ENCODE measurements at places on chromosomes 1 and 21.

GRCh38 chr1:160674415-160674814 lies 27.6 kb upstream of the SLAMF1 start:
- DNase-seq, result no peak

DNA sequence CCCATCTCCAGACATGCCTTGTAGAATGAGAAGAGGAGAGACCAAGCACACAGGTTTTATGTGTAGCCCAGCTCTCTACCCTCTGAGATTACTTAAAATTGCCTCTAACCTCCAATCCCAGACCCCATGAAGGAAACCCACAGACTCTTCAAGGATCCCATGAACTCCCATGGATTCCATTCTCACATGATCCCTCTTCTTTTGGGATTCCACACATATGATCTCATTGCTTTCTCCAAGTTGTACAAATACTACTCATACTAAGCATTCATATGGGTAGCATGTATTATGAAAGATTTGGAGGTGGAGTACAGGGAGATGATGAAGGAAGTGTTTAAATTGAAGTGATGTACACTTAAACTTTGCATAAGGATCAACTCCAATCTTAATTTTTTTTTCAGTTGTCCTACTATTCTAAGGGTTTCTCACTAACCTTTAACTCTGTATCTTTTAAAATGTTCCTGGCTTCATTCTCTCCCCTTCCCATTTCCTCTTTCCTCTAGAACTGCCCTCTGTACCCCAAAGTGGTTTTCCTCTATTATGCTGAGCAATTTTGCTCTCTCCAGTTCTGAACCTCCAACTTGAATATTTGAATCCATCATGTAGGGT lies 41.6 kb downstream of the MFSD2A start:
- peak; percentile 26 for DNase-seq

DNA sequence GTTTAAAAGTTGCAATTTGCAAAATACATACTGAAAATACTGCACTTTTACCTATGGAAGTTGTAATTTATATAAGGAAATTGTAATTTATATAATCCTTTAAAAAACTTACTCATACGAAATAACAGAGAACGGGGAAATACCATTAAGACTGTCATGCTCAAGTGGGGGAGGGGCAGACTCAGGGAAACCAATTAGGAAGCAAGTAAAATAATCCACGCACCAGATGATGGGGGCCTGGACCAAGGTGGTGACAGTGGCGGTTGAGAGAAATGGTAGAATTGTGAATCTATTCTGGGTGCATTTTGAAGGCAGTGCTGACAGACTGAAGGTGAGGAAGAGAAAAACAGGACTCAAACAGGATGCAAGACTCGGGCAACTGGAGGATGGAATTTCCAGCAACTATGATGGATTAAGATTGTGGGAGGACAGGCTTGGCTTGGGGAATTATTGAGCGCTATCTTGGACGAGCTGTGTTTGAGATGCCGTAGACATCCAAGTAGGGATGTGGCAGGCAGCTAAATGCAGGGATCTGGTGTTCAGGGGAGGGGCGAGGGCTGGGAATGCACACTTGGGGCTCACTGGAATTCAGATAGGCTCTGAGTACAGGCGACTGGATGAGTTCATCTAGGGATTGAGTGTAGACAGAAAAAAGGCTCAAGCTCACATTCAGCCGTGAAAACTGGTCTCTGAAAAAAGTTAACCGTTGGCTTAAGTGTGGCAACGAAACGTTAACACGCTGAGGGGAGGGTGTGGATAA lies 977 bp downstream of the LCA5L start:
- DNase-seq, result peak; percentile 72

GRCh38 chr1:941015-941587 lies 17.4 kb downstream of the SAMD11 start:
- no peak for DNase-seq

- no peak for DNase-seq
Observed at GRCh38 chr1:6867729-6868659, 82.7 kb downstream of the CAMTA1 start.

DNA sequence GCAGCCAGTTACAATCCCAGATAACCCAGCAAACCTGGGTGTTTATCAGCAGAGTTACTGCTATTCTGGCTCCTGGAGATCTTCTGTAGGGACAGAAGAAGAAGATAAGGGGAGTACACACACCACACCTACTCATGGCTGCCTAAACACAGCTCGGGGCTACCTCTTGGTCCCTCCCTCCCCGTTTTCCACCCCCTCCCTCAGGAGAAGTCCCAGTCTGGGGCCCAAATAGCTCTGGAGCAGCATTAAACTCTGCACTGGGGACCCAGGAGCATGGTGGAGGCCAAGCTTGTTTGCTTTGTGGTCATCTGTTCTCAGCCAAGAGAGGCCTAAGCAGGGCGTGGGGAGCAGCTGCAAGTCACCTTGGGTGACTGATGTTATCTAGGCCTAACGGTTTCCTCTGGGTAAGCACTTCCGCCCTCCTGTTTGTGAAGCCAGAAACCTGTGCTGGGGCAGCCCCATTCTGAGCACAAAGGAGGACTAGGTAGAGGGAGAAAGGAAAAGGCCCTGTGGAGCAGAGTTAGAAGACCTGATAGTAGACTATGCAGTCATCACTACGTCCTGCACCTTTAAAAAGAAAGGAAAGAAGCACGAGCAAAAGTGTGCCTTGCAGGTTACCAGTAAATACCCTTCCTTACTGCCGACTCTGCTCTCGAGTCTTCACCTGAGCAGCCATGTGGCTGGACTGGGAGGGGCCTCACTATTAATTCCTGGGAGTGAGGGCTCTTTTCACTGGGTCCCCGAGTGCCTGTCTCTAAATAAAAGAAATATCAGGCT lies 2.0 kb upstream of the RCSD1 start:
- no peak for DNase-seq

DNA sequence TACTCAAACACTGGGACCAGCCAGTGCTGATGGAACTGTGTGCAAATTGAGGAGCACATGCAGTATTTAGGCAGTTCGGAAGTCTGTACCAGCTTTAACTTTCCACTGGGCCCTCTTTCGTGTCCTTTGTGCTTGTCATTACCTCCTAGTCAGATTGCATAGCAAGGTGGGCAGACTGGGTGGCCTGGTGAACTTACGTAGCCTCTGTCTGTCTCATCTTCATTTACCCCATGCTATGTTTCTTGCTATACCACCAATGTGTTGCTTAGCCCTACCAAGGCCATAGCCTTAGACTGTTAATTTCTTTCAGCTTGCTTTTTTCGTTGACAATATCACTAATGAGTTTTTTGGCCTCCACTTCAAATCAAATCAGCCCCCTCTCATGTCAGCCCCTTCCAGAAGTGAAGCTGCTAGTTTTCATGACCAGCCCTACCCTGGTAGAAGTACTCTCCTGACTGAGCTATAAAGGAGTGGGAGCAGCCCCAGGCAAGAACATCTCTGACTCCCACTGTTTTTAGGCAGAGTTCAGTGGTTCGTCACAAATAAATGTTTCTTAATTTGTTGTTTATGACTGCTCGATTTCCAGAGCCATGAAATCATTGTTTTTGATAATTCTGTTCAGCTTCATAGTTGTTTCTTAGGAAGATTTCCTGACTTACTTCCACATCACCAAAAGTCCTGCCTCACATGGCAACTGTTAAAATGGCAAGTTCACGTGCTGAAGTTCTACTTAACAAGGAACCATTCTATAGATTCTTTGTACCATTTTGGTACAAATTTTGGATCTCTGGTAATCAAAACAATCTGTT lies 19.3 kb downstream of the PRKACB start:
- DNase-seq, result no peak

- no peak for DNase-seq
Observed at GRCh38 chr1:212743901-212744475, 44.3 kb upstream of the BATF3 start.

DNA sequence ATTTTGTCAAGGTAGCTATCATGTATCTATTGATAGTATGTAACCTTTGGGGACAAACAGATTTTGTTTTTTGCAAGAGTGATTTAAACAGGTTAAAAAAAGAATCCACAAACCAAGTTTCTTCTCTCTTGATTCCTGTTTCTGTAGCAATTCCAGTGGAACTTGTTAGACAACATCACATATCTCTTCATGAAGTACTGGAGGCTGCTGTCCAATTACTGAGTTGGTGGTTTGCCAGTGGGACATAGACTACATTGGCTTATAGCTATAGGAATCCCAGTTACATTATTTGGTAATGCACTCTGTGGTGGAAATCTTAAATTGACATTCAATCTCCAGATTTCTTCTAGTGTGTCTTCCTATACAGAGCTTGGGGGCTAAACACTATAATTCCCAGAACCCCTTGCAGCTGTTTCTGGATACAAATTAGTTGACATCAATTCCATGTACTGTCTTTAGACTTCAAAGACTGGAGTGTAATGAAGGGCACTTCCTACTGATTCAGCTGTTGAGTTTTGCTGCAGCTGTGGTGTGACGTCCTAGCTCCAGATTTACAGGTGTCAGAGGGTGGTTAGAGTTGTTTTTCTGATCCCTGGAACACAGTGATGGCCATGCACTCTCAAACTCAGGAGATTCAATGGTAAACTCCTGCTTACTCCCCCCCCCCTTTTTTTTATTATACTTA lies 29.4 kb upstream of the GCLM start:
- DNase-seq, result no peak

DNA sequence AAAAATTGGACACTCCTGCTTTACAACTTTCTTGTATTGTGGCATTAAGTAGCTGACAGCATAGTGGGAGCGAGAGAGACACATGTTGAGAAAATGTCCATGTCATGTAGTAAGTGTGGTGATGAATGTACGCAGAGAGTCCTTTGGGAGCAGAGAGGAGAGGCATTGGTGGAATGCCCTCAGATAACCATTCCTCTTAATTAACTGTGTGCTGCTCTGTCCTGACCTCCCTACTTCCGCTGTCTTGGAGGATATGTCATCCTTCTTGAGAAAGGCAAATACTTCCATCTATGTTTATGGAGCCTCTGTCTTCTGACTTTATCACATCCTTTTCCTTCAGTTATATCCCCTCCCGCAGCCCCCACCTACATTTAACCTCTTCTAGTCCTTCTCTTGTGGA lies 38.4 kb downstream of the F3 start:
- DNase-seq, result no peak

GRCh38 chr1:22633697-22634463 lies 2.5 kb upstream of the C1QA start:
- no peak for DNase-seq

DNA sequence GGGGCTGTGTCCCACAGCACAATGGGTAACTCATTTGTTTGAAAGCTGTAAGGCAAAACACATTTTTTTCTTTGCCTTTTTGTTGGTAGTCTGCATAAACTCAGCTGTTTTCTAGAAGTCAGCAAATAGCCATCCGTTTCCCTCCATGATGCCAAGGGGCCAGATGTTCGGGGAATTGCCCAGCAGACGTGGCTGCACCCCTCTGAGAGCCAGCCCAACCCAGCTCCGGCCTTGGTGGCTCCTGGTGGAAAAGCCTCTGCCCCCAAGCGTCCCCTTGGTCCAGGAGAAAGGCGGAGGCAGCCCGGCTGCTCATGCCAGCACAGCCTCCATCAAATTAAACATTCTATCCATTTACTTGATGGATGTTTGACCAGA lies 58.4 kb upstream of the ADARB1 start:
- no peak for DNase-seq

DNA sequence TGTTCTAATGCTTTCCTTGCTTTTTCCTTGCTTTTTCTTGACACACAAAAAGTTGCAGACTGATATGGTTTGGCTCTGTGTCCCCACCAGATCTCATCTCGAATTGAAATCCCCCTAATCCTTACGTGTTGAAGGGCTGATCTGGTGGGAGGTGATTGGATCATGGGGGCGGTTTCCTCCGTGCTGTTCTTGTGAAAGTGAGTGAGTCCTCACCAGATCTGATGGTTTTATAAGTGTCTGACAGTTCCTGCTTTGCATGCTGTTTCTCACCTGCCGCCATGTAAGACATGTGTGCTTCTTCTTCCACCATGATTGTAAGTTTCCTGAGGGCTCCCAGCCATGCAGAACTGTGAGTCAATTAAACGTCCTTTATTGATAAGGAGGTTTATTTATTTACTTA lies 11.3 kb downstream of the SPATA17 start:
- DNase-seq, result no peak

DNA sequence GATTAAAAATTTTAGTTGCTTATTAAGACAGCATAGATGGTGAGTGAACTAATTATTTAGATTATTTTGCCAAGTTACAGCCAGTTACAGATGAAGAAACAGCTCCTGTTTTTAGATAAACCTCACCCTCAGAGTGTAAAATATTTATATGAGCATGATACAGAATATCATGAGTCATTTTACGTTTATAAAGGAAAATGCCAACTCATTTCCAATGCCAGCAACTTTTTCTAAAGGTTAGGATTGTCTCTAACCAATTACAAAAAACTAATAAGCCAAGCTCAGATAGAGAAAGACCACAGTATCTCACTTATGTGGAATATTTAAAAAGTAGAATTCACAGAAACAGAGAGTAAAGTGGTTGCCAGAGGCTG lies 590.1 kb downstream of the LTN1 start:
- peak; percentile 8 for DNase-seq

GRCh38 chr21:16013570-16013969 lies 283.8 kb downstream of the USP25 start:
- no peak for DNase-seq

DNA sequence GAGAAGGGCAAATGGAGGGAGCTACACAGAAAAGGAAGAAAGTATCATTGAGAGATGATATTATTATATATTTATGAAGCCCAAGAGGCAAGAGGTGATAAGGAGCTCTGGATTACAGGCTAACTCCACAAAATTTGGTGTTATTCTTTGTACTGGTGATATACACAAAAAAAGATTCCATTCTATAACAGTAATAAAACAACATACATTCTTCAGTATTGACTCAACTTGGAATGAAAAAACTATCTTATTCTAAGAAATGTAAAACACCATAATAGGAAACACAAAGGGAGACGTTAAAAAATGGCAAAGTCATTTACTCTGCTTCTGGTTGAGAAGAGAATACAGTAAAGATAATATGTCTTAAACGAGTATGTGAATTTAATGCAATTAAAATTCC lies 99.4 kb downstream of the TEX35 start:
- DNase-seq, result peak; percentile 87

DNA sequence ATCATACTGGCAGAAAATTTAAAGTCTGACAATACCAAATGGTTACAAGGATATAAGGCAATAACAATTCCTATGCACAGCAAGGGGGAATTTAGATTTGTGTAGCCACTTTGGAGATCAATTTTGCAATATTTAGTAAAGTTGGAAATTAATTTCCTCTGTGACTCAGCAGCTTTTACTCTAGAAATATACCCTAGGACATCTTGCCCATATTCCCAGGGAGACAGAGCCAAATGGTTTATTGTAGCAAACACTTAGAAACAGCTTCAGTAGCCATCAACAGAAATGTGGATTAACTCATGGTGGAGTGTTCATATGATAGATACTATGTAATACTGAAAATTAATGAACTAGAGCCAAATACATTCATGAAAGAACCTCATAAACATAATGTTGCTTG lies 104.6 kb downstream of the BACH1 start:
- DNase-seq, result no peak

GRCh38 chr21:35244514-35244913 lies 195.4 kb upstream of the RUNX1 start:
- DNase-seq, result no peak

- DNase-seq, result no peak
Observed at GRCh38 chr21:45091550-45092322, 17.4 kb downstream of the ADARB1 start.

DNA sequence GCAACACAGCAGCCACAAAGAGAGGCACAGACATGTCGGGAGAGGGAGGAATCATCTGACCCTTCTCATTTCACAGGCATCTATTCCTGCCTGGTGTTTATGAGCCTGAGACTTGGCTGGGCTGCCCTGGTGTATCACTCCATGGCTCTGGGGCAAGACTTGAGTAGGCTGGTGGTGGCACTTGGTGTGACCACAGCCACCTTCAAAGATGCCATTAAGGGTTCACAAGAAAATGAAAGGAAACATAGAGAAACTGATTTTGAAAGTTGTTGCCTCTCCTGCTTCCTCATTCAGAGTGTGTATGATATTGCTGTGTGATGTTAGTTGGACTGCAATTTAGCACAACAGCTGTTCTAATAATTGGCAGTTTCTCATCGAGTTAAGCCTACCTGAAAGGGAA lies 298.8 kb downstream of the FAM72C start:
- DNase-seq, result no peak

Data from fibroblast of skin of right biceps (primary cell).